Right hindlimb (tissue), 1 donor: ENCODE measurements at places on chromosomes 16 and 17.

- no peak for DNase-seq
Measured at GRCh38 chr16:71513302-71513701, 12.9 kb upstream of the CHST4 start.

- no peak for DNase-seq
Measured at GRCh38 chr16:89101303-89102040, 7.8 kb downstream of the ACSF3 start.

DNA sequence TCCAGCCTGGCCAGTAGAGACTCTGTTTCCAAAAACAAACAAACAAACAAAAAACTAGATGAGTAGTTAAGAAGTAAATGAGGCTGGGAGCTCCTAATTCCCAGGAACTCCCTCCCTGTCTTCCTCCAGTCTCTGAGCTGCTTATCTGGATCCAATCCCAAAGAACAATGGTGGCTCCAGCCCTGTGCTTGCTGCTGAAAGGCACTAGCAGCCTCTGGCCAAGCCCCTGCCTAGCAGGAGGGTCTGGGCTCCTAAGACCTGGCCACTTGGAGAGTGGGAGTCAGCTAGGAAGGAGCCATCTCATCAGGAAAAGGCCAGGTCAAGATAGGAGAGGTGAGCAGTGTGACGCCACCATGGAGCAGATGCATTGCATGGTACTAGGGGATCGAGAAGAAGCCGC lies 14.3 kb upstream of the SLC35B1 start:
- no peak for DNase-seq

- peak; percentile 83 for DNase-seq
Measured at GRCh38 chr16:82633964-82634600, 7.3 kb downstream of the CDH13 start.

DNA sequence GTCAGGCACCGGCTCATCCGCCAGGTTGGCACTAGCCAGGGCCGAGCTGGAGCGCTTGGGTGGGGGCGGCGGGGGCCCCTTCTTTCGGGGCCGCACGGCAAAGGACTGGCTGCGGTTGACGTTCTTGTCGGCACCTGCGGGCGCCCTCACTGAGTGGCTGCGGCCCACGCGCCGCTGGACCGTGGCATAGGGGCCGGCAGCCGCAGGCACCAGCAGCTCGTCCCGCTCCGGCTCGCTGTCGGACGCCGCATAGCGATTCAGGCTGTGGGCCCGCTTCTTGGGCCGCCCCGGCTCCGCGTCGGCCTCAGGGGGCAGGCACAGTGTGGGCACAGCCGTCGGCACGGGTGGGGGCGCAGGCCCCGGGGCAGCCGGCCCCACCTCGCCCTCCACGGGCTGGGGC lies 15.9 kb downstream of the CASKIN1 start:
- DNase-seq = no peak

DNA sequence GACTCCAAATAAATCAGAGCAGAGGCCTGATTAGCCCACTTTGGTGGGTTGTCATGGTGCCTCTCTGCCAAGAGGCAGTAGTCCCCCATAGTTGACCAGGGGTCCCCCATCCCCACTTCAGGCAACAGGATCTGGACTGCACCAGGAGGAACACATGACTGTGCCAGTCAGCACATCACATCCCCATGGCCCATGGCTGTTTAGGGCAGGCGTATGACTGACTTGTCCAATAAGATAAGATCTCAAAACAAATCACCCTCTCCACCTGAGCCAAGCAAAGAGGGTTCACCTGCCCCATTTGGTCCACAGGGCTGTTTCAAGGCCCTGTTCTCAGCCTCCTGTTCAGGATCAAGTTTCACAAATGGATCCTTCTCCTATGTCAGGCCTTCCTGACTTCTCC lies 93.3 kb downstream of the C16orf78 start:
- DNase-seq = no peak

DNA sequence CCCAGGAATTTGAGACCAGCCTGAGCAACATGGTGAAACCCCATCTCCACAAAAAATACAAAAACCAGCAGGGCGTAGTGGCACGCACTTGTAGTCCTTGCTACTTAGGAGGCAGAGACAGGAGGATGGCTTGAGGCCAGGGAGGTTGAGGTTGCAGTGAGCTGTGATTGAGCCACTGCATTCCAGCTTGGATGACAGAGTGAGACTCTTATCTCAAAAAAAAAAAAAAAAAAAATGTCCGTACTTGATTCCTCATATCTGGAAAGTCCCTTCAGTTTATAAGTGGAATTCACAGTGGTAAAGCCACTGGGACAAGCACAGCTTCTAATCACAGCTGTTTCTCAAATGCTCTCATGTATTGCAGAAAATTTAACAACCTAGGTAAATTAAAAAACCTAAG lies 78.6 kb upstream of the CREBBP start:
- no peak for DNase-seq

- DNase-seq = peak; percentile 35
Measured at GRCh38 chr16:58024486-58025350, 836 bp upstream of the MMP15 start.

GRCh38 chr16:75238853-75239541 lies 12.4 kb downstream of the BCAR1 start:
- DNase-seq = no peak

DNA sequence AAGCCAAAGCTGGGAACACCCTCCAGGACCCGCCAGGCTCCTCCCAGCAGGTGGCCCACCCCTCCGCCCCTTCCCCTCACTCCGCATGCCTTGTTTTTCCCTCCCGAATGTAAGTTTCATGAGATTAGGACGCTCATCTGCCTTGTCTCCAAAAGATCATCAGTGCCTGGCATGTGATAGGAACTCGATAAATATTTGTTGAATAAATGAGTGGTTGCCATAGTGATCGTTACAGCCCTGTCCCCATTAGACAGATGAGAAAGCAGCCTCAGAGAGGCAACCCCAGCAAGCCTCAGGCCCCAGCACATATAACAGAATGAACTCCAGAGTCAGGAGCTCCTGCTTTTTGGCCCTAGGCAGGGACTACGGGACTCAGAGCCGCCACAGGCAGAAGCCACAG lies 5.0 kb downstream of the CAMKK1 start:
- no peak for DNase-seq

DNA sequence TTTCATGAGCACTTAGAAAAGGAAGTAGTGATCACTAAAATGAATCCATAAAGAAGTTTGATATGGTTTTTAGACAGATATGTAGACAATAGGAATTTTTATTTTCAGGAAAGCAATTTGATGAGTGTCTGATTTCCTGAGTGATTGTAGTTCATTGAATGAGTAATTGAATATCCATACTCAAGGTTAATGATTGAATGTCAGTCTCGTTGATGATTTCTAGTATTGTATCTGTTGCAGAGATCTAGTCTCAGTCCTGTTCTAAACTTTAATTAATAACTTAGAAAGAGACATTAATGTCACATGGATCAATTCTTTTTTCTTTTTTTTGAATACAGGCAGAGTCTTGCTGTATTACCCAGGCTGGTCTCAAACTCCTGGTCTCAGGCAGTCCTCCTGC lies 78.3 kb downstream of the NLK start:
- DNase-seq = no peak

DNA sequence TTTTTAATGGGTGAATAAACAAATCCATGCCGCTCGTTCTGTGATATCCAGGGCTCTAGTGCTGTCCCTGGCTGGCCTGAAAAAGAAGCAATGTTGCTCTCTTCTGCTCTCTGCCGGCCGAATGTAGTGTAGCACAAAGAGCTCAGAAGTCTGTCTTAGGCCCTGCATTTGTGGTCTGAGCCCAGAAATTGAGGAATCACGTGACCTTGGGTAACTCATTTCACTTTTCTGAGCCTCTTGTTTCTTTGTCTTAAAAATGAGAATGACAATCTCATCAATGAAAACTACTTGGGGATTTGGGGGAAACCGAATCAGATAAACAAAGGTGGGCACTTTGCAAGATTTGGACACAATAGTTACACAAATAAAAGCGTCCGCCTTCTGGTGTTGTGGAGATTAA lies 381.6 kb upstream of the ASIC2 start:
- peak; percentile 76 for DNase-seq

DNA sequence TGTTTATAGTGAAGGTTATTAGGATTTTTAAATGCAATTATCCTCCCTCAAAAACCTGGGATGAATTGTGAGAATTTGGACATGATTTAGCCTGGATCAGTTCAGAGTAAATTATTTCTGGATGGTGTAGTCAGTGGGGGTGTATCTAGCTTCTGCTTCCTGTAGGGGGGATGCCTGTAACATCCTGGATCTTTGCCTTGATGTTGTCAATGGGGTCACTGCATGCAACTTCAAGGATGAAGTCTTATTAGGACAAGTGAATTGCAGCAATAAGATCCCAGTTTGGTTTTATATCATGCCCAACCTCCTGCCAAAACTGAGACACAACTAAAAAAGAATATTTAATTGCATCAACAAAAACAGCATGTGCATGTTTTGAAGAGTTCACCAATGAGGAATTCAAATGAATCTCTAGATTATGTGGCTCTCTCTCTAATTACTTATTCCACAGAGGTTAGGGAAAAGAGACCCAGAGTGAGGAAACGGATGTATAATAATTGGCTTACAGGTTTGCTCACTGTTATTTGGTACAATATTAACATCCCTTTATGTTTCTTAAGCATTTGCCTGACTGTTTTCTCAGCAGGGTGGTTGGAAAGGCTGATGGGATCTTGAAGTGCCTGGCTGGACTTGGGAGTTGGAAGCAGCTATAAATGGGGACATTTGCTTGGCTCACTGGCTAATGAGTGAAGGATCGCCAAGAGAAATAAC lies 159.8 kb downstream of the HS3ST3B1 start:
- DNase-seq = no peak

- no peak for DNase-seq
Measured at GRCh38 chr17:68033636-68034451, 1.7 kb upstream of the KPNA2 start.

- DNase-seq = no peak
Measured at GRCh38 chr16:51820176-51820575, 669.1 kb upstream of the SALL1 start.

GRCh38 chr17:47735139-47735464 lies 2.1 kb downstream of the TBX21 start:
- DNase-seq = no peak

GRCh38 chr17:41416479-41416878 lies 7.9 kb downstream of the KRT37 start:
- DNase-seq = no peak

DNA sequence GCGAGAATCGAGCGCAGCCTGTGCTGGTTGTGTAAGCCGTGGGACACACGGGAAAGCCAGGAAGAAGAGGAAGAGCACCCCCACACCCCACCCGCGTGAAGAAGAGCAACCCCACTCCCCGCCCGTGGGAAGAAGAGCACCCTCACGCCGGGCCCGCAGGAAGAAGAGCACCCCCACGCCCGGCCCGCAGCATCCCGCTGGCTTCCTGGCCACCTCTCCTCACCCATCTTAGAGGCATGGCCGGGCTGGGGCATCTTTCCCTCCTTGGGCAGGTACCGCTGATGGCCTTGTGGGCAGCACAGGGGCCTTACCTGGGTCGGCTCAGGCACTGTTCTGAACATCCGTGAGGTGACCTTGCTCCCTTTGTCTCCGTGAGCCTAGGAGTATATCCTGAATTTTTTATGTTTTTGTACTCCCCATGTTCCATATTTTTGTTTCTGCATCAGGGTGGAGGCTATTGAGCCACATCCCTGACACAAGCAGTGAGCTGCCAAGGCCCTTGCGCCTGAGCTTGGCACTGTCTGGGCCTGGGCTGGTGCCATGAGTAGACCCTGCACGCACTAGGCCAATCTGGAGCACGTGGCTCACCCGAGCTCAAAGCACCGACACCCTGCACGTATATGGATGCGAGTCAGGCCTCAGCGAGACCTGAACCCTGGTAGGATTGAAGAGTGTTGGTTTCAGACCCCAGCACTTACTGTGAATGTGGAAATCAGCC lies 71.4 kb upstream of the KCTD5 start:
- DNase-seq = no peak

DNA sequence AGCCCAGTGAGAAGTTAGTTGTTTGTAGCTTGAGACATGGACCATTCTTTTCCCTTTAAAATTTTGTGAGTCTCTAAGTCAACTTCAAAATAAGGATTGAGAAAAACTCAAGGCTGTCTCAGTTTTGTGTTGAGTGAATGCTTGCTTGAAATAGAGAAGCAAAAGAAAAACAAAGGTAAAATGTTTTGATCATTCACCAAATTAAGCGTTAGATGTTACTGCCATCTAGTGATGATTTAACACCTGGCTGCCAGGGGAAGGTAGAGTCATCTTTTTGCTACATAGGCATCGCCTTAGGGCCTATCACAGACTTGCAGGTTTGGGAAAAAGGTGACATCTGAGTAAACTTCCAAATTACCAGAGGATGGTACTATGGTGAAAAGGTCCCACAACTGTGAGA lies 74.4 kb downstream of the PCTP start:
- no peak for DNase-seq

- no peak for DNase-seq
Measured at GRCh38 chr16:55628306-55628968, 27.4 kb upstream of the SLC6A2 start.

DNA sequence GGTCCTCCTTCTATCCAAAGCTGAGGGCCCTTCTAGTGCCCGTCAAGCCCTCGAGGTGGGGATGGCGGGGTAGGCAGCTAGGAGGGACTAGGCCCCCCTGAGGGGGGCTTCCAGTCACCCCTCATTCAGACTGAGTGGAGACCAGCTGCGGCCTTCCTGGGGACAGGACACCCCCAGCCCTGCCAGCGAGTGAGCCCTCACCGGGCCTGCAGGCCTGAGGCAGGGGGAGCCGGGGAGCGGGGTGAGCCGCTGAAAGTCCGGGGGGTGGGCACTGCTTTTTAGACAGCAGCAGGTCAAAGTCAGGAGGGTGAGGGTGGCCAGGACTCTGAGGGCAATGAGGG lies 8.7 kb upstream of the KREMEN2 start:
- DNase-seq = no peak

- peak; percentile 67 for DNase-seq
Measured at GRCh38 chr16:11407047-11407982, 62.1 kb downstream of the RMI2 start.

- DNase-seq = no peak
Measured at GRCh38 chr17:8898126-8898525, 30.7 kb upstream of the PIK3R6 start.

DNA sequence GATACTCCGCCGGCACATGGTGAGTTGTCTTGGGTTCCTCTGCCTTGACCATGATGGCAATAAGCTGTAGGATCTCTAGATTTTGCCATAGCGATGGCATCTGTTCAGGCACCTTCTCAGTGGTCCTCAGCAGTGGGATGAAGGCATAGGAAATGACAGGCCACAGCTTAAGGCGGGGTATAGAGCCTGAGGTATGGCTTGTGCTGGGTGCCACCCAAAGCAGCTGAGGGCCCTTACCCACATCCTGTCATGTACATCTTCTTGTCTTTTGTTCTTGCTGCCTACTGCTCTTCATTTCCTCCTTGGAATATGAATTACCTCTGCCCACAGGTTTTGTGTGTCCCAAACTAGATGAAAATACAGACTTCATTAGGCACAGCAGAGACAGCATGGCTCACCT lies 29.5 kb downstream of the KAT7 start:
- DNase-seq = no peak
